ENCODE measurements at places on chromosomes 6 and 20.

DNA sequence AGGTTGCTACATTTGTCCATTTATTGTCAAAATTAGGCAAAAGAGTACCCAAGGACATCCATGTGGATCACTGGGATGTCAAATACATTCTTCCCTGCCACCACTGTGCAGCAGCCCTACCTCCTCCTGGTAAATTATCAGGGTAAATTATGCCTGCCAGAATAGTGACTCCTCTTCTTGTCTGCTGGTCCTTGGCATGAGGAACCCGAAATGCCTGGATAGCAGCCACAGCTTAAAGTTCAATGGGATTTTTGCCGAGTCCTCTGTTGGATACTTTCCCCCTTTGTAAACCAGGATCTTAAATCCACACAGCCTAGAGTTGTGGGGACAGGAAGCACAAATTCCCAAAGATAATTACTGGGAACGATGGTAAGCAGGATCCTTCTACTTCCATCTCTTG is 173.3 kb downstream of the RFX6 start:
- no peak for DNase-seq

DNA sequence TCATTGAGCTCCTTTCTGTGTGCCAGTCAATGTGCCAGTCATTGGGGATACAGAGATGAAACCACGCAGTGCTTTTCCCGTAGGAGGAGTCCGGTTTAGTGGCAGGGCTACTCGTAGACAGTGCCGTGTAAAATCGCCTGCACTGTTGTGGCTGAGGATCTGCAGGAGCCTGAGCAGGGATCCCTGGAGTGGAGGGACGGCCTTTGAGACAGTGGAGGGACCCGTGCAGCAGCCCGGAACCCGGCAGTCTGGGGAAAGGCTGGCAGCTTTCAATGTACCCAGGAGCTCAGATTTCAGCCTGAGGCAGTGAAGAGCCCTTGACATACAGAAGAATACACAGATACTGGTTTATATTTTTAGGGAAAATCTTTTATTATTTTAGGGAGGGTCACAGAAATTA is 203.3 kb downstream of the ARID1B start:
- DNase-seq = no peak

DNA sequence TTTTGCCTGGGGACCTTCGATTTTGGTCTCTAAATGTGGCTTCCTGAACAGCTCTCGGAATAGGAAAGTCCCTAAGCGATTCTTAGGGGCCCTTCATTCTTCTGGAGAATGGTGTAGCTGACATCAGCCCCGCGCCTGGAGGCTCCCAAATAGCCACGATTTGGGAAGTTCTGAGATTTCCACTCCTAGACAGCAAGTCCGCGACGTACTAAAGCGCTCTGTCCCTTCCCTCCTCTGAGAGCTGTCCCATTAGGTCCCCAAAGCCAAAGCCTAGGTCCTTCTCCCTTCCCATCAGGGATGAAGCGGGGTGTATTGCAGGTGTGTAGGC is 756 bp downstream of the MOXD1 start:
- DNase-seq = no peak

GRCh38 chr6:163705923-163706322 is 291.4 kb downstream of the QKI start:
- DNase-seq = no peak

- no peak for DNase-seq
Measured at GRCh38 chr6:170505306-170505705, 47.8 kb downstream of the PSMB1 start.

DNA sequence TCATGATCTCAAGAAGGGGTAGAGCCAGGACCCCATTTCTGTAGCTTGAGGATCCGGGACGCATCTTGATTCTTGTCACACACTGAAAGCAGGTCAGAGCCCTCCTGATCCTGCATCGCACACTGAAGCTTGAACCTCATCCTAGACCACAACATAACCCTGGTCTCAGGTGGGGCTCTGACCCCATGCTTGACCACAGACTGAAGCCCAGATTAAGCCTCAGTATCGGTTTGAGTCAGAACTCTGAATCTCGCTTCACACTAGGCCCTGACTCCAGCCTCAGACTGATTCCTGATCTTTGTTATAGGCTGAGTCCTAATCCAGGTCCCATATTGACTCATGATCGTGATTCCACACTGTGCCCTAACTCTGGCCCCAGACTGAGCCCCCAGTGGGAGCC is 8.5 kb upstream of the RSPO4 start:
- DNase-seq = no peak

- DNase-seq = no peak
Measured at GRCh38 chr6:163232015-163232523, 182.4 kb upstream of the QKI start.

Measured in GM03348 (cell line).